ENCODE measurements at places on chromosomes 5 and 9. TPM values are rescaled to one million over a fixed set of nuclear protein-coding genes. Genes with fewer than 3 reads are reported as not detected.

- H3K36me3 ChIP-seq: peaks cover 9% of the 10 kb centered on the region
- H3K27me3 ChIP-seq: no peaks in the 10 kb centered on the region
- no peak for DNase-seq
Measured at GRCh38 chr5:83493644-83494043, 22.1 kb downstream of the VCAN start.

DNA sequence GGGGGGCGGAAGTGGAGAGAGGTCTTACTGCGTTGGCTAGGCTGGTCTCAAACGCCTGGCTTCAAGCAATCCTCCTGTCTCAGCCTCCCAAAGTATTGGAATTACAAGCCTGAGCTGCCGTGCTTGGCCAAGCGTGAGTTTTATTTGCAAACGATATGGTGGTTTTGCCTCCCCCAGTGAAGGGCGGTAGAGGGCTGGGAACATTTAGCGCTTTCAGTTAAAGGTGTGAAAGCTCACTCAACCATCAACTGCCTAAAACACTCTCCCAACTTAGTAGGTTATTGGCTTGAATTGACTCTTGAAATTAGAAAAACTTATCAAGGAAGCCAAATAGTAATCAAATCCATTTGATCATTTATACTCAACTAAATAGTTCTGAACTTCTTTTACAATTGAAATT lies 156.3 kb downstream of the ESM1 start:
- H3K4me3 ChIP-seq: no peak overlapping the region
- peaks cover 3% of the 10 kb centered on the region for H3K4me1 ChIP-seq
- no peaks in the 10 kb centered on the region for H3K27me3 ChIP-seq
- H3K36me3 ChIP-seq: no peaks in the 10 kb centered on the region

HMCN2 gene
- 0.15 TPM for total RNA-seq

GRCh38 chr9:130498298-130498917 lies 53.6 kb downstream of the ASS1 start:
- no peaks in the 10 kb centered on the region for H3K36me3 ChIP-seq
- H3K4me3 ChIP-seq: no peak overlapping the region
- no peaks in the 10 kb centered on the region for H3K27me3 ChIP-seq
- H3K27ac ChIP-seq: no peak overlapping the region

- no peak overlapping the region for H3K4me3 ChIP-seq
- H3K27me3 ChIP-seq: no peaks in the 10 kb centered on the region
- H3K27ac ChIP-seq: no peak overlapping the region
- no peak for DNase-seq
Measured at GRCh38 chr5:9502864-9503263, 43.0 kb downstream of the SEMA5A start.

GRCh38 chr5:14628346-14628745 lies 36.2 kb upstream of the OTULIN start:
- H3K4me3 ChIP-seq: no peak overlapping the region
- no peaks in the 10 kb centered on the region for H3K36me3 ChIP-seq
- H3K4me1 ChIP-seq: no peaks in the 10 kb centered on the region
- H3K27ac ChIP-seq: no peak overlapping the region

All from neural progenitor cell (in vitro differentiated cells).